Liver (tissue), 10 donors: ENCODE measurements at places on chromosomes 2 and 18. TPM values are rescaled to one million over a fixed set of nuclear protein-coding genes. Genes with fewer than 3 reads are reported as not detected.

SULT1C4 gene
- 12.8 TPM for total RNA-seq

ACMSD gene
- 11.9 TPM for total RNA-seq

MFF gene
- 34.6 TPM for total RNA-seq

DNA sequence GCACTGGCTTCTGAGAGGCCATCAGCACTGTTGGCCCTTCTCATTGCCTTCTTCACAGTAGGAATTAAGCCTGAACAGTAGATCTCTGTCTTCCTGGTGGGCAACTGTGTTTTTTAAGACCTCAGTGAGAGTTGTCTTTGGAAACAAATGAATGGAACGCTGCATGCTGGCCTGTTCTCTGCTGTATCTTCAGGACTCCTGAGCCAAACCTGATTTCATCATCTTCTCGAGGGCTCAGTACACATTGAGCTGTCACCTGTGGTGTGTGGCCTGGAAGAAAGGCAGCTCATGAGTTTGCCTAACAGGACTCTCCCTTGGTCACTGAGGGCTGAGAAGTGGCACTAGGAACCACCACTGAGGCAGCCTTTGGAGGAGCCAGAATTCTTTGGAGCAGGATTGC is 39.7 kb downstream of the SH3RF3 start:
- DNase-seq = no peak

- DNase-seq = no peak
Observed at GRCh38 chr18:31549416-31549815, 42.3 kb upstream of the TTR start.

- no peak for DNase-seq
Observed at GRCh38 chr18:52679354-52679753, 339.4 kb downstream of the DCC start.

GRCh38 chr2:59000796-59001195 is 759.7 kb upstream of the FANCL start:
- DNase-seq = no peak
